A549 (cell line): ENCODE measurements at places on chromosomes 12 and 14.

DNA sequence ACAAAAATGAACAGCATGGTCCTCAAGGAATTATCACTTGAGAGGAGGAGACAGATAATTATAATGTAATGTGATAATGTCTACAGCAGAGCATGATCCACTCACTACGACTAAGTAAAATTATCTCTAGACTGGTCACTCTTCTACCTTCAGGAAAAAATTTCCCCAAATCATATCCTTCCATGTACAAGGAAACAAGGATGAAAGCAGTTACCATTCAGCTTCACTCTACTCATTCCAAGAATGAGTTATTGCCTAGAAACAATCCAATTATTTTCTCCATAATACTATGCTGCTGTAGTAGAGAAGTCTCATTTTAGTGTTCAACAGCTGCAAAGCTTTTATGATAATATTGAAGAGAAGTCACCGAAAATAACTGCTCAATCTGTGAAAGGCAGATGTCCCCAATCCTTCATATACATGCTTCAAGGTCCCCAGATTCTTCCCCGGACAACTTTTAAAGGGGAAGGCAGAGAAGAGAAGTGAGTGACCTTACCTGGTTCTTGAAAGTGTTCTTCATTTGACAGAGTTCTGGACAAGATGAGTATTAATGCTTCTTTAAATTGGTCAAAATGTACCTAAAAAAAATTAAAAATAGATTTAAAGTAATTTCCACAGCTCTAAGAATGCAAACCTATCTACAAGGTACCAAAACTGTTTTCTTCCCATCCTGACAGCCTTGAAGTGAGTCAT lies 24.6 kb downstream of the NIN start:
- DNase-seq, result no peak

DNA sequence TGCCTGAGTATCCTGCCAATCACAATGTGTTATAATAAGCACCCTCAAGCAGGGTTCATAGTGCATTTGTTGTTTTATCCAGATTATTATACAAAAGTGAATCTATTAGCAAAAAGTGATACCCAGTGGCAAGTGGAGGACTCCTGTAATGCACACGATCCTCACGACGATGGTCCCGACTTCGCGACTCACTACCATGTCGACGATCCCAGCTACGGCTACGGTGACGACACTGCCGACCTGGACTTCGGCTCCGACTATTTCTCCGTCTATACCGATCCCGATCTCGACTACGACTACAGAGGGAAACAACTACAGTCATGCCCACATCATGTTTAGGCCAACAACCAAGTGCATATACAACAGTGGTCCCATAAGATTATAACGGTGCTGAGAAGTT lies 12.9 kb downstream of the RBM23 start:
- no peak for DNase-seq

DNA sequence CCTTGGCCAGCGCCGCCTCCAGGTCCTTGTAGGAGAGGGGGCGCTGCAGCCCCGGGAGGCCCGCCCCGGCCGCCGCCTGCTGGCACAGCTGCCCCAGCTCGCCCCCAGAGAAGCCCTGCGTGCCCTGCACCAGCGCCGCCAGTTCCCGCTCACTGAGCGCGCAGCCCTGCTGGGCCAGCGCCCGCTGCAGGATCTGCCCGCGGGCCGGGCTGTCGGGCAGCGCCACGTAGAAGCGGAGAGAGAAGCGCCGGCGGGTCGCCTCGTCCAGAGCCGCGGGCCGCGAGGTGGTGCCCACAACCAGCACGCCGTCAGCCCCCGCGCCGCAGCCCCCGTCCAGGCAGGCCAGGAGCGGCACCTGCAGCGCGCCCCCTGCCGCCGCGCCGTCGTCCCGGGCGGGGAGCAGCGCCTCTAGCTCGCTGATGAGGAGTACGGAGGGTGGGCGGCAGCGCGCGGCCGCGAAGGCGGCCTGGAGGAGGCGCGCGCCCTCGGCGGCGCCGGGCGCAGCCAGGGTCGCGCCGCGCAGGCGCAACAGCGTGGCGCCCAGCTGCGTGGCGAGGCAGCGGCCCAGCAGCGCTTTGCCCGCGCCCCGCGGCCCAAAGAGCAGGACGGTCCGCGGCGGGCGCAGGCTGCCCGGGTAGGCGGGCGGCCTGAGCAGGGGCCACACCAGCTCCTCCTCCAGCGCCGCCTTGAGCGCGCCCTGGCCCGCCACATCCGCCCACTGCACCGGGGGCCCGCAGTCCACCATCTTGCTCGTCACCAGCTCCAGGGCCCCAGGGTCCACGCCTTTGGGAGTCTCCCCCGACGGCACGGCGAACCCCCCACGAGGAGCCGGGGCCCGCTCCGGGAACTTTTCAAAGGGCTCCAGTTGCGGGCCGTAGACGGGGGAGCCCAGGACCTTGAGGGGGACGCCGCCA lies 27.7 kb downstream of the FIGNL2 start:
- peak; percentile 86 for DNase-seq

DNA sequence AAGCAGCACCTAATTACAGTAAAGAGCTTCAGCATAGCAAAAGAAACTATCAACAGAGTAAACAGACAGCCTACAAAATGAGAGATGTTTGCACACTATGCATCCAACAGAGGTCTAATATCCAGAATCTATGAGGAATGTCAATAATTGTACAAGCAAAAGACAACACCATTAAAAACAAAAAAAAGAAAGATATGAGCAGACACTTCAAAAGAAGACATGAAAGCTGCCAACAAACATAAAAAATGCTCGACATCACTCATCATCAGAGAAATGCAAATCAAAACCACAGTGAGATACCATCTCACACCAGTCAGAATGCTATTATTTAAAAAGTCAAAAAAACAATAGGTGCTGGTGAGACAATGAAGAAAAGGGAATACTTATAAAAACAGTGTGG lies 273.1 kb downstream of the TMTC2 start:
- no peak for DNase-seq
